ENCODE measurements at places on chromosomes 2 and 18. TPM values are rescaled to one million over a fixed set of nuclear protein-coding genes. Genes with fewer than 3 reads are reported as not detected.

Gene ITGA6
- total RNA-seq, result 586 TPM

Gene USP34
- 114 TPM for total RNA-seq

GRCh38 chr2:214127571-214127970 lies 283.3 kb upstream of the VWC2L start:
- peak; percentile 21 for DNase-seq
- H3K36me3 ChIP-seq, result no peaks in the 10 kb centered on the region
- peaks cover 7% of the 10 kb centered on the region for H3K4me1 ChIP-seq
- H3K27ac ChIP-seq, result no peak overlapping the region
- no peaks in the 10 kb centered on the region for H3K27me3 ChIP-seq

GRCh38 chr18:35581546-35581897 lies at the start of gene GALNT1:
Gene GALNT1, plus strand, starts transcription at chr18:35581740. Its CDS starts 72,923 bp downstream, at chr18:35654663.
- no peaks in the 10 kb centered on the region for H3K36me3 ChIP-seq
- H3K27ac ChIP-seq, result peak within 1 kb of the TSS; percentile 98
- no peaks in the 10 kb centered on the region for H3K27me3 ChIP-seq
- peak within 1 kb of the TSS; percentile 84 for H3K4me3 ChIP-seq
